ENCODE measurements at places on chromosomes 16 and 17.

DNA sequence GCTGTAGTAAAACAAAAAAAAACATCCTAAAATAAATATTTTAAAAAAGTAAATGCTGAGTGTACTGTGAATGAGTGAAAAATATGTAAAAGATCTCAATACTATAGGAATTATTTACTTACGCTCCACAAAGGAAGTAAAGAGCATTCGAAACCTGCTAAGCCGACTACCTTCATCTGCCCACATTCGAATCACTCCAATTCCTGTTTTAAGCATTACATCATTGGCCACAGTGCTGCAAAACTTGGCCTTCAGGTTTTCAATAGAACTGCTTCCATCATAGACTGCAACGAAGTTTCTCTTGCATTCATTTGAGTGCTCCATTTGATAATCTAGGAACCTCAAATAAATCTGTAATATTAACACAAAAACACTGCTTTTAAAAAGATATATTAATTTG, 34.4 kb downstream of the NETO2 start:
- no peak for DNase-seq

- no peak for DNase-seq
Observed at GRCh38 chr17:19538095-19539039, 4.7 kb downstream of the SLC47A1 start.

DNA sequence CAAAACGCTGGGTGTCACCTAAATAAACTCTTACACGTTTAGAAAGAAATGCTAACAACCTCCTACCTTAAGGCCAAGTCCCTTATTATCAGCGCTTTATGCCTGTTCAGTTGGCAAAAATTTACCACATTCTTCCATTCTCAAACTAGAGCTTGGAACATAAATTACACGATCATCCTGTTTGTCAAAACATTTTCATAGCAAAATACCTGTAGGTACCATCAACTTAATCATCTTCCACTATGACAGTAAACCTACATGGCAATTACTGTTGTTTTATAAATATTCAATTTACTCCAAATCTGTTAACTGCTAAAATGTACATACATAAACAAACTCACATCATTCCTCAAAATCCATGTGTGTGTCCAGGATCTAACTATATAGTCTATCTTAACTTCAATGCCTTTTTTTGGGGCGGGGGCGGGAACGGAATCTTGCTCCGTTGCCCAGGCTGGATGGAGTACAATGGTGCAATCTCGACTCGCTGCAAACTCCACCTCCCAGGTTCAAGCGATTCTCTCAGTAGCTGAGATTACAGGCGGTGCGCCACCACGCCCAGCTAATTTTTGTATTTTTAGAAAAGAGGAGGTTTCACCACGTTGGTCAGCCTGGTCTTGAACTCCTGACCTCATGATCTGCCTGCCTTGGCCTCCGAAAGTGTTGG, 4.4 kb downstream of the RPL23 start:
- no peak for DNase-seq

GRCh38 chr16:75323933-75324332, 72.5 kb upstream of the BCAR1 start:
- DNase-seq, result no peak

DNA sequence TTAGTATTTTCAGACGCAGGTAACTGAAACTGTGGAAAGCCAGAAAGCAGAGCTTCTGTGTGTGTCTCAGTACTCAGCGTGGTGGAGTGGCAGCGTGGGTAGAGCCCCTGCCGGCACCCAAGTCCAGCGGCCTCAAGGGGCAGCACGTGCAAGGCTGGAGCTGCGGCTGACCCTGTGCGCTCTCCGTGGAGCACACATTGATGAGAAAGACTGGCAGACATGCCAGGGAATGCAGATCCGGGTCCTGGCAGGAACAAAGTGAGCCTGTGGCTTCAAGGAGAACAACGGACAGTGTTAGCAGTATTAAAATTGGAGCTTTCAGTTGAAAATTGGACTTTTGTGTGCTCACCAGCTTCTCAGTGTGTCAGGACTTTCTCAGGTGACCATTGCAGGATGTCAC, 23.3 kb downstream of the ZC3H18 start:
- DNase-seq, result no peak

DNA sequence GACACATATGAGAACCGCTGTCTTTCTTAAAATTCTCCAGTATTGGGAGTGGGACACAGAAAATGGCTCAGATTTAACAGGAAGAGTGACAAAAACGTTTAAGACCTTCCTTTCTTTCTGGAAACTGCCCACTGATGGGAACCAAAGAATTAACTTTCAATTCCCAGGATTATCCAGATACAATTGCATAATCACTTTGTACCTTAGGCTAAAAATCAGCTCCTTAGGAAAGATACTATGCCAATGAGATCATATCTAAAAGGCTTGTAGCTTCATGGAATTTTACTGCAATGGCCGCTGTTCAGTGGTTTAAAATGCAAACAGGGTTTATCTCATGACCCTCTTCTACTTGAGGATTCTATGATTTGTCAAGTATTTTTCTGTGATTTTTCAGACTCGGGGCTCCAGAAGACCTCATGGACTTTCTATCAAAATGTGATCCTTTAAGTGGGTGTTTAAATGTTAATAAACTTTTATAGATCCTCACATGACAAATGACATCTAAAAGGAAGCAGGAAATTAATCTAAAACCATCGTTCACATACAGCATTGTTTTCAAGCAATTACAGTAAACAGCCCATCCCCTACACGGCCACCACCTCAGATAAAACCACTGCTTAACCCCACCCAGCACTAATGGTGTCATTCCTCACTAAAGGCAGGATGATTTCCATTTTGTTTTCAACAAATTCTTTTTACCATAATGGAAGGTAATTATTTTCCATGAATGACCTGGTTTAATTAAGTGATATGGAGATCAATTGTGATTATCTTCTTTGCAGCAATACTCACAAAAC, 31.6 kb upstream of the ERN1 start:
- DNase-seq, result no peak

GRCh38 chr16:16021988-16022682, 72.7 kb downstream of the ABCC1 start:
- peak; percentile 97 for DNase-seq

DNA sequence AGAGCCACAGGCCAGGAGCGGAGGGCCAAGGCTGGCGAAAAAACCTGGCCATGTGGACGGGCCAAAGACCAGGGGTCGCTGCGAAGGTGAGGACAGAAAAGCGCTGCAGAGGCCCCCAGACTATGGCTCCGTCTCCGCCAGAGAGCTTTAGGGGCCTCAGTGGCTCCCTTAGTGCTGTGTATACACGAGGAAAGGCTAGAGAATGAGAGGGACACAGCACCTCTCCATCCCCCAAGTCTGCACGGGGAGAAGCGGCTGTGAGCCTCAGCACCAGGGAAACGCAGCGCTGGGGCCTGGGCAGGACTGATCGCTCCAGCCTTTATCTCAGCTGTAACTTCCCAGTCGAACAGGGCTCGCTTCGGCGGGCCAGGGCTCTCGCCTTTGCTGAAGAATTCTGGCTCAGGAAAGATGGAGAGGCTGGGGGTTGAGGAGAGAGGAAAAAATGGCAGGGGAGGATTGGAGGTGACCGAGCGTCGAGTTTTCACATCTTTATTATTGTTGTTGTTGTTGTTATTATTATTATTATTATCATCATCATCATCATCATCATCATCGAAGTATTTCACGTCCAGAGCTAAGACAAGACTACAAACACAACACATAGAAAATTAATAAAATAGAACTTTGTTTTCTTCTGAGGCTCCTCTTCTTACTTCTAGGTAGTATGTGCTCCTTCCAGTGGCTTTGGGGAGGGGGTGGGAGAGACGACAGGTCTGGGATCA, 1.9 kb upstream of the HOXB5 start:
- peak; percentile 53 for DNase-seq

- no peak for DNase-seq
Observed at GRCh38 chr16:84725481-84726078, 25.8 kb downstream of the USP10 start.

DNA sequence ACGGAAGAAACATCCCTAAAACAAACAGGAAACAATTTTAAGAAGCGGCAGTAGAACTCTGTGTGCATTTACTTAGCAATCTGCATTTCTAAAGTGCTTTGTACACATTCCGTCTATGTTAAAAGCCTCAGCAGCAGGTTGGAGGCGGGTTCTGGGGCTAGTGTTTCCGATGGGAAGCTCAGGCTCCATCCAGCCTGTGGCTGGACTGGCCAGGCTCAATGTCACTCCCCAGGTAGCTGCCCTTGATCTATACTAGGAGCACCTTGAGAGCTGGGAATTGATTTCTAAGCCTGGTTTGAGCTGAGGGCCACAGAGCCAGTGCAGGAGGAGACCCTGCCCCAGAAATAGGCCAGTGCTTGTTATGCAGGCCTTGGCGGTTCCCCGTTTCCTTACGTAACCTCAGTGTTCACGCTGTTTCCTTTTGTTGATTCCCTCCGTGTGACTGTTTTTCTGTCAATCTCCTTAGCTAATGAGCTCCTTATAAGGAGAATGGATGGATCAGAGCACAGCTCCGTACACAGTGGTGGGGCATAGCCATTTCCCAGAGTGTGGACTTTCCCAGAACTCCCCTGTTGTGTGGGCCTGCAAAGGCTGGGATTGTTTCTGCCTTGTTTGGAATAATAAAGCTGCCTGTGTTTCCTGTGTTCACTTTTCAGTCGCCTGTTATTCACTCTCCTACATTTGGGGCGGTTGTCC, 21.4 kb downstream of the ADORA2B start:
- peak; percentile 35 for DNase-seq

DNA sequence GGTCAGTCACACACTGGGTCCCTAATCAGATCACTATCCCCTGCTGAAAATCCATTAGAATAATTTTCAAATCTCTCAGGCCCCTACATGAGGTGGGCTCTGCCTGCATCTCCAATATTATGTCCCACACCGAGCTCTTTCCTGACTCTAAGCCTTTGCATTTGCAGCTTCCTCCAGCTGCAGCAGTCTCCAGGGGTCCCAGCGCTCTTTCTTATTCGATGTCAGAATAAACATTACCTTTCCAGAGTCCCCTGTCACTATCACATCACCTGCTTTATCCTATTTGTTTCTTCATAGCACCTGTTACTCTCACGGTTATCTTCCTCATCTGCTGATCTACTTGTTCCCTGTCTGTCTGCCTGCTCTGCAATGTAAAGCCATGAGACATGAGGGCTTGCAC, 57.3 kb upstream of the MON1B start:
- DNase-seq, result no peak

DNA sequence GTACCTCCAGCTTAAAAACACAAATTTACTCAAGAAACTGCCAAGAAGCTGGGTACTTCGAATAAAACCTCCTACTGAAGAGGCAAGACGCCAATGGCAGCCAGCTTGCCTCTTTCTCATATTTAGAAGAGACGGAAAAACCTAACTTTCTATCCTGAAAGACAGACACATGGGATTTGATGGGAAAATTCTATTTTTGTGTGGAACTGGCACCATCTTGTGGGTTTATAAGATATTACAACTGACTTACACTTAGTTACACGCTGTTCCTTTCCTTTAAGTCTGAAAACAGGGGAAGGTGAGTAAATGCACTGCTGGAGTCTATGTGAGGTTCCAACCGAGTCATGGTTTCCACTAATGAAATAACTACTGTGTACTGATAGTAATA, 10.3 kb downstream of the ZNF18 start:
- peak; percentile 60 for DNase-seq

DNA sequence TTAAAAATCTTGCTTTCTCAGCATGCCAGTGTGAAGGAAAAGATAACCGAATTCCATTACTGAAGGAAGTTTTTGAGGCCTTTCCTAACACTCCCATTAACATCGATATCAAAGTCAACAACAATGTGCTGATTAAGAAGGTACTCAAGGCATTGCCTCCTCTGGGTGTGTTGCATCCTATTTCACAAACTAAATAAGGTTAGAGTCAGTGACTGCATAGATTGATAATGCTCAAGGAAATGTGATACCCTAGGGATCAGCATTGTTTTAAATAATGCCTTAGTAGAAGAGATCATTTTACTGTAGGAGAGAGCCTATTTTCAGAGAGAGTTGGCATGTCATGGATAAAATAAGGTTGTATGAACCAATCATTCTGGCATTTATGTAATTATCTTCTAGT, 36.8 kb downstream of the GDPD1 start:
- no peak for DNase-seq

GRCh38 chr16:88515371-88515770, 54.8 kb upstream of the ZC3H18 start:
- no peak for DNase-seq

- peak; percentile 19 for DNase-seq
Observed at GRCh38 chr17:40648384-40648968, 858 bp upstream of the SMARCE1 start.

DNA sequence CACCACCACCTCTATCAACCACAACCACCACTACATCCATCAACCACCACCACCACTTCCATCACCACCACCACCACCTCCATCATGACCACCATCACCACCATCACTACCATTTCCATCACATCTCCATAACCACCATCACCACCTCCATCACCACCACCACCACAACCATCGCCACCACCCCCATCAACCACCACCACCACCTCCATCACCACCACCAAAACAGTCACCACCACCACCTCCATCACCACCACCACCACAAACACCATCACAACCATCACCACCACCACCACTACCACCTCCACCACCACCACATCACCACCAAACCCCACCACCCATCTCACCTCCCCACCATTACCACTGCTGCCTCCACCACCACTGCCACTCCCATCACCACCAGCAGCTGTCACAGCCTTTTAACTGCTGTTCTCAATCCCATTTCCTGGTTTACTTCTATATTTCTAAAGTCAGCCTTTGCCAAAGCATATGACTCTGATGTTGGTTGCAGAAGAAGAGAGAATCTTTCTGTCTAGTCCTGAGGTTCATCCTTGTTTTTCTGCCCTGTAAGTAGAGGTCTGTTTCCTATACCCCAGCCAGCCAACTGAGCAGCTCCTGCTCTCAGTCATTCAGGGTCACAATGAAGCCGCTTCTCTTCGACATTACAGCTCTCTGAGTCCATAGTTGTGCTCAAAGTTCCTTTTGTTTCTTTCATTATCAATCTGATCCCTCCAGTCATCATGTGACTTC, 14.0 kb downstream of the MARCHF10 start:
- DNase-seq, result no peak

- peak; percentile 31 for DNase-seq
Observed at GRCh38 chr16:70777973-70778406, 23.0 kb downstream of the VAC14 start.

GRCh38 chr16:77859493-77860232, 71.3 kb downstream of the VAT1L start:
- DNase-seq, result no peak

GRCh38 chr17:58911741-58912343, 156.2 kb downstream of the PPM1E start:
- DNase-seq, result no peak

DNA sequence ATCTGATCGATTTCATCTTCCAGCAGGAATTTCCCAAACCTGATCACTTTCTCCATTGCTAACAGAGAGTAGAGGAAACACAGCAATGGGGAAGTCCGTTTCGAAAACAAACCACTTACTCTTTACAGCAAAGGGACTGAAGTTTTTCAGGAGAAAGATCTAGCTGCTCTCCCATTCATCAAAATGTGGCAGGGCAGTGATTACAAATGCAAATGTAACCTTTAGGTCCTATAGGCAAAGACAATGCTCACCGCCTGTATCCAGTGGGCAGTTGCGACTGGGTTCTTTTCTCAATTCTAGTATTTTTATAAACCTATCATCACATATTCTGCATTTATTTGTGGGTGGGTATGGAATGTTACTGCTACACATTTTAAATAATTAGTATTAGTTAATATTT, 218.0 kb upstream of the ZFHX3 start:
- DNase-seq, result no peak
